Activated naive CD8-positive, alpha-beta T cell treated with anti-CD3 and anti-CD28 coated beads for 36 hours (primary cell): ENCODE measurements at places on chromosomes 7 and 10.

- no peaks in the 10 kb centered on the region for H3K36me3 ChIP-seq
- no peaks in the 10 kb centered on the region for H3K4me1 ChIP-seq
- no peak for DNase-seq
- H3K27ac ChIP-seq, result no peak overlapping the region
- H3K4me3 ChIP-seq, result no peak overlapping the region
These were observed 209.7 kb downstream of the ABCA13 start for GRCh38 chr7:48380921-48381320.

DNA sequence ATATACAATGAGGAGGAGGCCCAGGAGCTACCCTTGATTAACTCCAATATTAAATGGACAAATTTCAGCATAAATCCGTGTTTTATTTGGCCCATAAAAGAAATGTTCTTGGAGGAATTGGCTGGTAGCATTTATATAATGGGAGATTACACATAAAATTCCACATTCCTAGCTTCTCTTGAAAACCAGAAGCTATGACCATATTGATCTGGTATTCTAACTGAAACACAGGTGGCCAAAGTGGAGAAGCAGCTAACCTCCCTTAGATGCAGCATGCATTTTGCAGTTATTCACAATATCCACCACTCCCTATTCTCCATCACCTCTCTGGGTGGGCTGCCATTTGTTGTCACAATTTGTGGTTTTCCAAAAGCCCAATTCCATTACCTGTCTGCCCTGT, 148.8 kb upstream of the CACNA2D1 start:
- H3K27me3 ChIP-seq, result peaks cover 3% of the 10 kb centered on the region
- no peaks in the 10 kb centered on the region for H3K36me3 ChIP-seq
- H3K27ac ChIP-seq, result no peak overlapping the region

DNA sequence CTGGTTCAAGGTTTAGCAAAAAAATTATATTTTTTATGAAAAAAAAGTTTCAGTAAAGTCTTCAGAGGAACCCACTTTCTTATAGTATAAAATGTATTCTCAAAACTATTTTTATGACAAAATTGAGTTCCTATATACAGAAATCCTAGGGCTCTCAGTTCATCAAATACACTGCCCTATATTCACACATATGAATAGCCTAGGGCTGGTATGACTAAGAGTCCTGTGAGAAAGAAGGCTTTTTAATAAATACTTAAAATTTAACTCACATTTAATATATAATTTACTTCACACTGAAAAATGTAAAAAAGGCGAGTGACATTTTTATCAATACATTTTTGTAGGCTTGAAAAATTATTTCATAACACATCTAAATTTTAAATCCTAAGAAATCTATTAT, 16.6 kb downstream of the CHCHD3 start:
- no peak overlapping the region for H3K27ac ChIP-seq
- peaks cover 44% of the 10 kb centered on the region for H3K36me3 ChIP-seq
- peaks cover 6% of the 10 kb centered on the region for H3K4me1 ChIP-seq

DNA sequence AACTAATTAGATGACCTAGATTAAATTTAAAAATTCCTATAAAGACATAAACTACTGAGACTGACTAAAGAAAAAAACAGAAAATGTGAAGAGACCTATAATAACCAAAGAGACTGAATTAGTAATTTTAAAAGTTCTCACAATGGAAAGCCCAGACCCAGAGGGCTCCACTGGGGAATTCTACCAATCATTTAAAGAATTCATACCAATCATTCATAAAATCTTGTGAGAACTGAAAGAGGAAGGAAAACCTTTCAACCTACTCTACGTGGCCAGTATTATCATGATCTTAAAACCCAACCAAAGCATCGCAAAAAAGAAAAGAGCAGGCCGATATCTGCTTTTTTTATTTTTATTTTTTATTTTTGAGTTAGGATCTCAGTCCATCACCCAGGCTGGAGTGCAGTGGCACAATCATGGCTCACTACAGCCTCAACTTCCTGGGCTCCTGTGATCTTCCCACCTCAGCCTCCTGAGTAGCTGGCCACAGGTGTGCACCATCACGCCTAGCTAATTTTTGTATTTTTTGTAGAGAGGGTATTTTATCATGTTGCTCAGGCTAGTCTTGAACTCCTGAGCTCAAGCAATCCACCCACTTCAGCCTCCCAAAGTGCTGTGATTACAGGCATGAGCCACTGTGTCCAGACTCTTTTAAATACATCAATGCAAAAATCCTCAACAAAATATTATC, 48.6 kb downstream of the DGKI start:
- no peak for DNase-seq
- H3K4me1 ChIP-seq, result no peaks in the 10 kb centered on the region
- H3K4me3 ChIP-seq, result no peak overlapping the region
- no peak overlapping the region for H3K27ac ChIP-seq
- peaks cover 14% of the 10 kb centered on the region for H3K27me3 ChIP-seq

GRCh38 chr10:130809761-130810515, 501.6 kb downstream of the TCERG1L start:
- no peak for DNase-seq
- no peaks in the 10 kb centered on the region for H3K27me3 ChIP-seq
- H3K4me1 ChIP-seq, result no peaks in the 10 kb centered on the region
- no peak overlapping the region for H3K4me3 ChIP-seq
- H3K27ac ChIP-seq, result no peak overlapping the region
- H3K36me3 ChIP-seq, result no peaks in the 10 kb centered on the region

- no peak for DNase-seq
- H3K27me3 ChIP-seq, result peaks cover 7% of the 10 kb centered on the region
- peaks cover 17% of the 10 kb centered on the region for H3K4me1 ChIP-seq
- no peak overlapping the region for H3K27ac ChIP-seq
- H3K36me3 ChIP-seq, result no peaks in the 10 kb centered on the region
These were observed 158.9 kb downstream of the KLF6 start for GRCh38 chr10:3625959-3626751.

DNA sequence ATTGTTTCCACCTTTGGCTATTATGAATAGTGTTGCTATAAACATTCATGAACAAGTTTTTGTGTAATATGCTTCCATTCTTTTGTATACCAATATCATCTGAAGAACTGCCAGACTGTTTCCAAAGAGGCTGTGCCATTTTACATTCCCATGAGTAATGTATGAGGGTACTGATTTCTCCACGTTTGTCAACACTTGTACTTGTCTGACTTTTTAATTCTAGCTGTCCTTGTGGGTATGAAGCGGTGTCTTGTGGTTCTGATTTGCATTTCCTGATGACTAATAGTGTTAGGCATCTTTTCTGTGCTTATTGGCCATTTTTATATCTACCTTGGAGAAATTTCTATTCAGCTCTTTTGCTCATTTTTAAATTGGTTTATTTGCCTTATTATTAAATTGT, 52.8 kb downstream of the LSMEM1 start:
- DNase-seq, result no peak
- H3K27ac ChIP-seq, result no peak overlapping the region
- H3K4me3 ChIP-seq, result no peak overlapping the region
- peaks cover 38% of the 10 kb centered on the region for H3K27me3 ChIP-seq
- H3K36me3 ChIP-seq, result no peaks in the 10 kb centered on the region
- H3K4me1 ChIP-seq, result no peaks in the 10 kb centered on the region

DNA sequence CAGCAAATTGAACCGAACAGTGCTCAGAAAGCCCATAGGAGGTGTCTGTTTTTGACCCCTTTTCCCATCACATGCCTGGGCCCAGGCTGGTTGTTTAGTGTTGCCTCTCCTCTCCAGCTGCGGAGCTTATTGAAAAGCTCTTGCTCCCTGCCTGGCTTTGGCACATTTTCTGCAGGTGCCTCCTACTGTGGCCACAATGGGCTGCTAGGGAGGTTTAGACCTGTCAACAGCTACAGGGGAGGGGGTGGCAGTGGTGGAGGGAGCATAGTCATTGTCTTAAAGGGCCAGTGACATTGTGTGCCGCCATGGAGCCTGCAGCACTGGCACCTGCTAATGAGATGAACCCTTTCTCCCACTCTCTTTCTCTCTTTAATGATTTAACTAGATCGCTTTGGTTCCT, 13.2 kb upstream of the ENO4 start:
- no peaks in the 10 kb centered on the region for H3K4me1 ChIP-seq
- no peaks in the 10 kb centered on the region for H3K36me3 ChIP-seq
- H3K4me3 ChIP-seq, result no peak overlapping the region
- no peak overlapping the region for H3K27ac ChIP-seq
- H3K27me3 ChIP-seq, result peaks cover 14% of the 10 kb centered on the region

- H3K27ac ChIP-seq, result no peak overlapping the region
- H3K36me3 ChIP-seq, result peaks cover 2% of the 10 kb centered on the region
- DNase-seq, result no peak
- H3K4me3 ChIP-seq, result no peak overlapping the region
These were observed 22.0 kb upstream of the UBE3C start for GRCh38 chr7:157116762-157117161.

DNA sequence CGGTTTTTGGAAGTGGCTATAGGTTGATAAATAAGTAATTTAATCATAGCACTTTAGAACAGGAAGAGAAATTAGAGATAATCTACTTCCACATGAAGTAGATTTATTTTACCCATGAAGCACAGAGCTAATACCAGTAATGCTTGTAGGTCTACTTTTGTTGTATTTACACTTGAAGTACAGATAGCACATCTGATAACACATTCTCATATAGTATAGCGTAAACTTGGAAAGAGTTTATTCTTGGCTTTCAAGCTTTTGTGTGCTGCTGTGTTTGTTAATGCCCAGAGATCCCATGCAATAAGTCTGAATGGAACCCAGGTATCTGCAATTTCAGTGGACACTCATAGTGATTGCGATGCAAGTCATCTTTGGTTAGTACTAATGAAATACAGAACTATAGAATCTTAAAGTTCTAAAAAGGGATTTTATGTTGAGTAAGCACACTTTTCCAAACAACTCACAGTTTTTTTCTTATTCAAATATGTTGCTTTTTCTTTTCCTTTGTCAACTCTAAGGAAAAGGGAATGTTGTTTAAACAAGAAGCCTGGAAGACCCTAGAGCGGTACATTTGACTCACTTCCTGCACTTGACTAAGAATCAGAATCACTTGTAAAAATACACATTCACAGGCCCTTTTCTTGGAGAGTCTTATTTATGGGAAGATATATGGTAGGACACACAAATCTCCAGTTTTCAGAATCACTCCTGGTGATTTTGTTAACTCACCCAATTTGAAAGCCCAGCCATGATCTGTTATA, 105.8 kb downstream of the GNAI1 start:
- DNase-seq, result no peak
- H3K4me1 ChIP-seq, result no peaks in the 10 kb centered on the region
- H3K27me3 ChIP-seq, result no peaks in the 10 kb centered on the region
- no peaks in the 10 kb centered on the region for H3K36me3 ChIP-seq
- no peak overlapping the region for H3K4me3 ChIP-seq
- H3K27ac ChIP-seq, result no peak overlapping the region

- no peaks in the 10 kb centered on the region for H3K27me3 ChIP-seq
- H3K4me3 ChIP-seq, result no peak overlapping the region
- H3K36me3 ChIP-seq, result no peaks in the 10 kb centered on the region
- no peaks in the 10 kb centered on the region for H3K4me1 ChIP-seq
- no peak overlapping the region for H3K27ac ChIP-seq
- no peak for DNase-seq
These were observed 899.1 kb upstream of the AUTS2 start for GRCh38 chr7:68699090-68699711.

GRCh38 chr7:1844951-1845390, 174.9 kb downstream of the ELFN1 start:
- no peak overlapping the region for H3K4me3 ChIP-seq
- no peaks in the 10 kb centered on the region for H3K4me1 ChIP-seq
- no peak for DNase-seq
- H3K36me3 ChIP-seq, result peaks cover 4% of the 10 kb centered on the region
- no peaks in the 10 kb centered on the region for H3K27me3 ChIP-seq
- H3K27ac ChIP-seq, result no peak overlapping the region

DNA sequence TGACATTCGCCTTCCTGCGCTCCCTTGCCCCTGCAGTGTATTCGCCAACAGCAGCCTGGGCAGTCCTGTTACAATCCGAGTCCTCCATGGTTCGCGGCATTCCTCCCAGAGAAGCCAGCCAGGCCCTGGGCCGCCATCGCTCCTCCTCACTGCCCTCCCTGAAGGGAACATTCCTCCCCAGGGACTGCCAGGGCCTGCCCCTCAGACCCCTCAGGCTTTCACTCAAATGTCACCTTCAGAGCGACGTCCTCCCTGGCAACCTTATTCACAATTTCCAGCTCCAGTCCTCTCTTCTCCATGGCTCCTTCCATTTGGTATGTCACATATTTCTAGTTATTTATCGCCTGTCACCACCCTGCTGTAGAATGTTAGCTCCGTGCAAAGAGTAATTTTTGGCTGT, 17.4 kb downstream of the ADAMTS14 start:
- no peak for DNase-seq
- H3K27ac ChIP-seq, result no peak overlapping the region
- H3K27me3 ChIP-seq, result no peaks in the 10 kb centered on the region
- H3K36me3 ChIP-seq, result no peaks in the 10 kb centered on the region
- no peaks in the 10 kb centered on the region for H3K4me1 ChIP-seq
